ENCODE measurements at places on chromosomes 5 and 9. TPM values are rescaled to one million over a fixed set of nuclear protein-coding genes. Genes with fewer than 3 reads are reported as not detected.
A peak's percentile ranks its signal among the peaks of the same experiment; 100 is the strongest.

CDH6 gene
- 4.3 TPM for polyA plus RNA-seq

SPATA31E1 gene
- not detected for polyA plus RNA-seq

SPINK5 gene
- polyA plus RNA-seq, result not detected

RNF145 gene
- 31.4 TPM for polyA plus RNA-seq

STPG3 gene
- polyA plus RNA-seq, result not detected

FLT4 gene
- 12.3 TPM for polyA plus RNA-seq

GRCh38 chr9:87184956-87185642 lies 237.8 kb upstream of the GAS1 start:
- peaks cover 3% of the 10 kb centered on the region for H3K4me1 ChIP-seq
- H3K4me3 ChIP-seq, result no peak overlapping the region
- no peak overlapping the region for H3K27ac ChIP-seq

GRCh38 chr9:100577776-100578448 lies at the start of gene CAVIN4:
CAVIN4 (plus strand) TSS chr9:100578079; CDS start chr9:100578144, 65 bp downstream.
- peaks cover 7% of the 10 kb centered on the region for H3K4me1 ChIP-seq
- no peaks in the 10 kb centered on the region for H3K27me3 ChIP-seq
- H3K27ac ChIP-seq, result peak within 1 kb of the TSS; percentile 57

GRCh38 chr5:33338336-33339110 lies 102.2 kb upstream of the TARS1 start:
- no peak overlapping the region for H3K27ac ChIP-seq
- H3K4me1 ChIP-seq, result peaks cover 2% of the 10 kb centered on the region
- no peak for DNase-seq
- H3K36me3 ChIP-seq, result no peaks in the 10 kb centered on the region
- H3K4me3 ChIP-seq, result no peak overlapping the region

DNA sequence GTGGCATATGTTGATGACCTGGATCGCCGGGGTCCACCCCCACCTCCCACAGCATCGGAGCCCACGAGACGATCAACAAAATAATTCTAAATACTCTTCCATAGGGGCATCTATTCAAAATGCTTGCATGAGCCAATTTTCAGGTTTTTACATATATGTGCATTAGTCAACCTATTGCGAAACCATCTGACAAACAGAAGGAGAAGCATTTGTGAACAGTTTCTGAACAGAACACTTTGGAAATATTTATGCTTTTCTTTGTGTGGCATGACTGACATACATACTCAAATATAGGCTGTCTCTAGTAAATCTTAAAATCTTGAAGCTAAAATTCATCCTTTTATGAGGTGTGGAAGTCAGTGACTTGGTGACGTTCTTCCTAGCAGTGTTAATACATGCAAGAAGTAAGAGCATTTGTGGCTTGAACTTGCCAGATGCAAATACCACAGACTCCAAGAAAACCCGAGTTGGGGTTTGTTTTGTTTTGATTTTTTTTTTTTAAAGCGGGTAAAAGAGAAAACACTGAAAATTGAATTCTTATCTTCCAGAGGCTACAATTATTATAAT lies 5.3 kb downstream of the GPR151 start:
- no peak overlapping the region for H3K27ac ChIP-seq
- no peaks in the 10 kb centered on the region for H3K4me1 ChIP-seq
- H3K4me3 ChIP-seq, result no peak overlapping the region
- no peak for DNase-seq
- no peaks in the 10 kb centered on the region for H3K27me3 ChIP-seq

GRCh38 chr9:14383294-14383693 lies 69.4 kb upstream of the NFIB start:
- H3K27ac ChIP-seq, result peak overlapping the region; percentile 7
- no peak overlapping the region for H3K4me3 ChIP-seq
- H3K27me3 ChIP-seq, result no peaks in the 10 kb centered on the region
- peaks cover 4% of the 10 kb centered on the region for H3K4me1 ChIP-seq
- DNase-seq, result peak; percentile 57

DNA sequence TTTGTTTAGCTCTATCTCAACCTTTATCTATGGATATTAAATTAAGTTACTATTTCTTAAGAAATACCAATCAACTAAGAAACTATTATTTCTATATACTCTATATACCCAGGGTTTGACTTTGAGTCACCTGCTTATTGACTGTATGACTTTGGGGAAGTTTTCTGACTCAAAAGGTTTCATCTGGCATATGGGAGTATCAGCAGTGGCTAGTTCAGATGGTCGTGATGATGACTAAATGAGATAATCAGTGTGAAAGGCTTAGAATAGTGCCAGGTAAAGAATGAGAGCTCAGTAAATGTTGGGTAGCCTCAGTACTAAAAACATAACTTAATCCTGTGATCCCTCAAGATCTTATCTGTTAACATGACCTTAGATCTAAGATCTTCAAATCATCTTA lies 179.7 kb upstream of the ISL1 start:
- no peaks in the 10 kb centered on the region for H3K4me1 ChIP-seq
- no peaks in the 10 kb centered on the region for H3K27me3 ChIP-seq
- H3K4me3 ChIP-seq, result no peak overlapping the region
- no peaks in the 10 kb centered on the region for H3K36me3 ChIP-seq
- DNase-seq, result no peak
- H3K27ac ChIP-seq, result no peak overlapping the region

DNA sequence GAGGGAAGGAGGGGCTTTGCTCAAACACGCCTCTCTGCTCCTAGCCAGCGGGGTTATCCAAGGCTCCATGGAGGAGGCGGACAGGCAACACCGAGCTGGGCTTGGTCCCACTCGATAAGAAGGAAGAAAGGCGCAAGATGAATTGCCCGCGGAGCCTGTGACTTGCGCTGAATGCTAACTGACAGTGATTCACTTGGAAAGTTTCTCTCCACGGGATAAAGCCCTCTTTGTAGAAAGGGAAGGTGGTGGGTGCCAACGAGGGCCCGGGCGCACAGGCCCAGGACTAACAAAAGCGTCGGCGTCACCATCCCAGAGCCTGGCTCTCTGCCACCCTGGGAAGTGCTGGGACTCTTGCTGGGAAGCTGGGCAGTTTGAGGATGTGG lies 76.0 kb downstream of the VAV2 start:
- no peak for DNase-seq
- no peaks in the 10 kb centered on the region for H3K27me3 ChIP-seq
- no peaks in the 10 kb centered on the region for H3K36me3 ChIP-seq
- peaks cover 53% of the 10 kb centered on the region for H3K4me1 ChIP-seq

- peaks cover 22% of the 10 kb centered on the region for H3K4me1 ChIP-seq
- H3K4me3 ChIP-seq, result no peak overlapping the region
Observed at GRCh38 chr9:114503009-114503408, 2.3 kb downstream of the WHRN start.

GRCh38 chr5:43432486-43433375 lies 20.5 kb upstream of the CCL28 start:
- no peak overlapping the region for H3K27ac ChIP-seq
- no peak overlapping the region for H3K4me3 ChIP-seq
- H3K36me3 ChIP-seq, result no peaks in the 10 kb centered on the region
- peak; percentile 9 for DNase-seq
- no peaks in the 10 kb centered on the region for H3K27me3 ChIP-seq

GRCh38 chr9:36864491-36865410 lies 169.3 kb downstream of the PAX5 start:
- no peaks in the 10 kb centered on the region for H3K4me1 ChIP-seq
- H3K27ac ChIP-seq, result no peak overlapping the region
- H3K36me3 ChIP-seq, result no peaks in the 10 kb centered on the region
- no peak overlapping the region for H3K4me3 ChIP-seq

DNA sequence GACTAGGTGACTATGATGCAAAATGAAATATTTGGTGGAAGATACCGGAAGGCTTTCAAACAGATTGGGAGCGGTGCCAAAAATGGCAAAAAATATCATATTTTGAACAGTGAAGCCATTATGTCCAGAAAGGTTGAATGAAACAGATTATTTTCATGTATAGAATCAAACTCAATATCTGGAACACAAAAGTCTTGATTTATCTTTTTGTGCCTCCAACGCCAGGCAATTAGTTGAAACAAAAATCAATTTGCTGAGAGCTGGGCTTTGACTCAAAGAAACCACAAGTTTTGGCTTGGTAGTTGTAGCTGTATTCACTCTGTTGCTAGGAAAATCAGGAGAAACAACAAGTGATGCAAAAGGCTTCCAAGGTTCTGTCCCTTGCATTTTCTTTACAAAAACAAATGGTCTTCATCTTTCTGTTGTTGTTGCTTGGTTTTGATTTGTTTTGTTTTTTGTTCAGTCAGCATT lies 421.7 kb upstream of the TYRP1 start:
- H3K36me3 ChIP-seq, result no peaks in the 10 kb centered on the region
- H3K4me1 ChIP-seq, result no peaks in the 10 kb centered on the region
- DNase-seq, result peak; percentile 94
- H3K4me3 ChIP-seq, result no peak overlapping the region
- peak overlapping the region; percentile 74 for H3K27ac ChIP-seq

DNA sequence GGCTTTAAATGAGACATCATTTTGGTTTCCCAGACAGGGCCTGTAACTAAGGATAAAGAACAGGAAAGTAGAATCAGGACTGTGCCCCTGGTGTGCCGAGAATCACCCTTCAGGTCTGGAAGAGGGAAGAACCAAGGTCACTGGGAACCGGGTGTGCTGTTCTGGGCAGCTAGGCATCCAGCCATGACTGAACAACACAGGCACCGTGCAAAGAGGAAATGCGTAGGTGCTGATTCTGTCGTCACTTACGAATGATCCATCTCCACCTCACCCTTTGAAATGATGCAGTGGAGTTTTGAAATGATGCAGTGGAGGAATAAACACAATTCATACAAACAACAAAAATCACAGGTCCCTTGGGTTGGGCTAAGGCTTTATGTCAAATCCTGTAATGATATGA lies 64.4 kb downstream of the MAP1B start:
- no peak overlapping the region for H3K27ac ChIP-seq
- peaks cover 2% of the 10 kb centered on the region for H3K36me3 ChIP-seq
- DNase-seq, result no peak
- H3K4me3 ChIP-seq, result no peak overlapping the region
- no peaks in the 10 kb centered on the region for H3K27me3 ChIP-seq

- peaks cover 3% of the 10 kb centered on the region for H3K4me1 ChIP-seq
- H3K27me3 ChIP-seq, result no peaks in the 10 kb centered on the region
- H3K36me3 ChIP-seq, result no peaks in the 10 kb centered on the region
- DNase-seq, result no peak
- no peak overlapping the region for H3K27ac ChIP-seq
Observed at GRCh38 chr9:107759823-107760166, 270.2 kb upstream of the KLF4 start.

- DNase-seq, result peak; percentile 56
- no peaks in the 10 kb centered on the region for H3K27me3 ChIP-seq
- H3K36me3 ChIP-seq, result no peaks in the 10 kb centered on the region
- H3K4me3 ChIP-seq, result no peak overlapping the region
- peaks cover 4% of the 10 kb centered on the region for H3K4me1 ChIP-seq
Observed at GRCh38 chr9:87537625-87538024, 40.0 kb downstream of the DAPK1 start.

DNA sequence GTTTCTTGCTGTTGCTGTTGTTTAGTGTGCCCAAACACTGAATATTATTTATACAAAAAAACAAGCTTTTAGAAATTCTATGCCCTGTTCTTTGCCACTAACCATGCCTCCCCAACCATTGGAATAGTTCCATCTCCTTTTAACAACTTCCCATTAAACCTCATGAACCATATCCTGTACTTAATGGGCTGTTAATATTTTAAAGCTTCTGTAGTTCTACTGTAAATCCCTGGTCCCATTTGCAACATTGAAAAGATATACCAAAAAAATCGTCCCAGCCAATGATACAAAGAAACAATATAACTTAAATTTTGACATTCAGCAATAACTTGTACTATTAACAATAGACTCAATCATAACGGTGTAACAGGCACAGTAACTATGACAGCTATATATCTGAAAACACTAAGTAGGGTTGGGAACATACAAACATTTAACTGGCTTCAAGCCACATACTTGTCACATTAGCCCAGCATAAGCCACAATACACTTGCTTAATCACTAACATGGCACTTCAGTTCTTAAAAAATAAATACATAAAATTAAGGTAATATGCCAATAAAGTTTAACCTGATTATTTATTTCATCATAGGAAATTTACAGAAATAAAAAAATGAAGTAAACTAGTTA lies 86.1 kb downstream of the ADAMTS6 start:
- H3K36me3 ChIP-seq, result no peaks in the 10 kb centered on the region
- H3K27ac ChIP-seq, result no peak overlapping the region
- H3K4me3 ChIP-seq, result no peak overlapping the region
- no peaks in the 10 kb centered on the region for H3K27me3 ChIP-seq

DNA sequence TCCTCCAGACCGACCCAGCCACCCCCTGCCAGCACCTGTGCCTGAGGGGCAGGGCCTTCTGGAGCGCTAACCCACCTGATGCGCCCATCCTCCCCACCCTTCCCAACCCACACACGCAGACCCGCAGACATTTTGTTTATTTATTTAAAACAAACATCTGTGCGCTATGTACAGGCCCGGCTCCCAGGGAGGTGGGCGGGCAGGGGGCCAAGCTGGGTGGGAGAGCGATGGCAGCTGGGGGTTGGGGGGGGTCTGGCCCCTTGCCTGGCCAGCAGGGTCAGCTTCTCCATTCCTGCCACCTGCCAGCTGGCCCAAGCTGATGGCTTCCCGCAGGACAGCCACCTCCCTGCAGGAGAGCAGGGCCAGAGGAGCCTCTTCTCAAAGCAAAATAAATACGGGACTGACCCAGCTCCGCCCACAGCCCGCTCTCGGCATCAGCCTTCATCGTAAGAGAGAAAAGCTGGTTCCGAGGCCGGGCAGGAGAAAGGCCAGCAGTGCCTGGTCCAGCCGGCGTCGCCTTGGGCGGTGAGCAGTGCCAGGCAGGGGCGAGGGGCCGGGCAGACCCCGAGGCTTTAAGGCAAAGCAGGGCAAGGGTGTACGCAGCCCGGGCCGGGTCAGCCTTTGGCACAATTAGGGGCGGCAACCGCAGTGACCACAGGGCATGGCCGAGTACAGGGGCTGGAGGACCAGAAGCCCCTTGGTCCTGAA lies 10.9 kb upstream of the CLIC3 start:
- no peaks in the 10 kb centered on the region for H3K27me3 ChIP-seq
- H3K36me3 ChIP-seq, result peaks cover 15% of the 10 kb centered on the region
- peaks cover 22% of the 10 kb centered on the region for H3K4me1 ChIP-seq

DNA sequence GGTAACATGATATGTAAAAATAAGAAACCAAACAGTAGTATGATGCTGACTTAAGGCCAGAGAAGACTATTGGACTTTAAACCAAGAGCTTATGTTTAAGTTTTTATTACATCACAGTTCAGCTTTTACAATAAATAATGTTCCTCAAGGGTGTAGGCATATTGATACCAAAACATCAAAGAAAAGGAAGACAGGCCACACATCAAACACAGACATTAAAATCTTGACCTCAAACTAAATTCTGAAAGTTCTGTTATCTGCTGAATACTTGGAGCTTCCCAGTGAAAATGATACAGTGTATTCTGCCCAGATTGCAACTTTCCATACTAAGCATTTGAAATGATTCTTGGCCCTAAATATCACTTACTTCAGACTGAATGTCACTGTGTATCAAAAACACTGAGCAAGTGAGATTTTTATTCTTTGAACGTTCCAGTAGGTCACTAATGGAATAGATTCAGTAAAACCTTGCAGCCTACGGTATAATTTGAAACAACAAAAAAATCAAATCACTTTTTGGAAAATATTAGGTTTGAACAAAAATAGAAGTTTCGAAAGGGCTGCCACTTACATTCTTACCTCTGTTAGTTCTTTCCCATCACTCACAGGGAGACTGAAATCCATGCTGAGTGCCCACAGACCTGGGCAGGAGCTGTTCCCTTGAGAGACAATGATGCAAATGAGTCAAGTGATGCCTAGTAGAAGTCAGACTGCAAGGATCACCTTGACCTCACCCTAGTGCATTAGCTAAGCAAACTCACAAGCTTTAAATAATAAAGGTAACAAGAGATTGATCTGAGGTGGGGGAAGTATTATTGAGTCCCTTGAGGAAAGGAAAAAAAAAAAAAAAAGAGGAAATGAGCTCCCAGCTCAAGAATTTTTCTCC lies 2.5 kb downstream of the LPAR1 start:
- H3K27me3 ChIP-seq, result peaks cover 9% of the 10 kb centered on the region
- H3K27ac ChIP-seq, result peak overlapping the region; percentile 92
- peaks cover 23% of the 10 kb centered on the region for H3K4me1 ChIP-seq
- no peaks in the 10 kb centered on the region for H3K36me3 ChIP-seq
- peak; percentile 52 for DNase-seq
